Pulmonary artery endothelial cell (primary cell): ENCODE measurements at places on chromosomes 5 and 9. TPM values are rescaled to one million over a fixed set of nuclear protein-coding genes. Genes with fewer than 3 reads are reported as not detected.

SERF1B gene
- 32.1 and 41.0 TPM in 2 replicates for total RNA-seq

CD274 gene
- 39.2 and 44.7 TPM in 2 replicates for total RNA-seq

OR1K1 gene
- not detected in 2 replicates for total RNA-seq

LCN1 gene
- not detected in 2 replicates for total RNA-seq

SIT1 gene
- not detected in 2 replicates for total RNA-seq

ADAMTS13 gene
- total RNA-seq = 0.53 and 0.66 TPM in 2 replicates

EPB41L4A gene
- total RNA-seq = 13.4 and 18.3 TPM in 2 replicates

ASPN gene
- 0.07 and 0.11 TPM in 2 replicates for total RNA-seq

CEP72 gene
- total RNA-seq = 3.2 and 5.2 TPM in 2 replicates

SLC25A2 gene
- 0.13 and 0.32 TPM in 2 replicates for total RNA-seq
